ENCODE measurements at places on chromosomes 5 and 9. TPM values are rescaled to one million over a fixed set of nuclear protein-coding genes. Genes with fewer than 3 reads are reported as not detected.
A peak's percentile ranks its signal among the peaks of the same experiment; 100 is the strongest.

DNA sequence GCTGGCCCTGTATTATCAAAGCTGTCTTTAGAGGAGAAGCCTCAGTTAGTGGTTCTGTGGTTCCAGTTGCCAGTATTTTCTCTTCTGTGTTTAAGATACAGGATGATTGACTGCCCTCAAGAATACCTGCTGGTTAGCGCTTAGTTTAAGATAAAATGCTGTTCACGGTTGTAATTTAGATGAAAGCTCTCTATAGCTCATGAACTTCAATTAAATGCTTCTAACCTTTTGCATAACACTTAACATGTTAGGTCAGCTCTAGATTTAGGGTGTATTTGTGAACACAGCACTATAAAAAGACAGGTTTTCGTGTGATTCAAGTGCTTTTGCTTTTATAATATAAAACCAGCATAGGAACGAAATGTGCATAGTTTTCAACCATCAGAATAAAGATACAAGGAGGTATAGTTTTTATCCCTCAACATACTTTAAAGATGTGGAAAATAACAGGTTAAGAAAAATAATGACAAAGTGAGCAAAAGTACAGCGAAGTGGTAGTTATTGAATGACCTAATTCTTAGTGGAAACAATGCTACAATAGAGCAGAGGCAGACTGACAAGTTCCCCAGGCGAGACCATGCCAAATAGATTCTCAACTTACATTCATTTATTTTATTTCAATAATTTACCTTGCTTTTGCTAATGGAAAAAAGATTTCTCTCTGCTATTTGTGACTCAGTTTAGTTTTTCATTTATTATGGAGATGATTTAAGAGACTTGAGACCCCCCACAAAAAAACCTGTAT lies 602.6 kb upstream of the DMAC1 start:
- H3K27ac ChIP-seq, result no peak overlapping the region
- no peak overlapping the region for H3K4me3 ChIP-seq

The IL5 gene
- total RNA-seq, result not detected

The WHRN gene
- 0.88 TPM for total RNA-seq

- H3K4me3 ChIP-seq, result no peak overlapping the region
- no peaks in the 10 kb centered on the region for H3K36me3 ChIP-seq
- H3K4me1 ChIP-seq, result no peaks in the 10 kb centered on the region
- H3K27me3 ChIP-seq, result no peaks in the 10 kb centered on the region
These were observed 164.2 kb upstream of the PUM3 start for GRCh38 chr9:3008091-3008490.

GRCh38 chr5:36692791-36693763 lies 86.7 kb downstream of the SLC1A3 start:
- peak overlapping the region; percentile 83 for H3K27ac ChIP-seq
- H3K4me1 ChIP-seq, result peaks cover 46% of the 10 kb centered on the region
- peak; percentile 78 for DNase-seq
- no peaks in the 10 kb centered on the region for H3K36me3 ChIP-seq
- no peaks in the 10 kb centered on the region for H3K27me3 ChIP-seq

The CCDC171 gene
- total RNA-seq, result 2.4 TPM

GRCh38 chr9:108234811-108235210 lies 621.0 kb downstream of the ACTL7B start:
- H3K4me1 ChIP-seq, result no peaks in the 10 kb centered on the region
- DNase-seq, result no peak
- H3K27ac ChIP-seq, result no peak overlapping the region
- no peaks in the 10 kb centered on the region for H3K36me3 ChIP-seq
- no peaks in the 10 kb centered on the region for H3K27me3 ChIP-seq
- no peak overlapping the region for H3K4me3 ChIP-seq

- H3K4me1 ChIP-seq, result no peaks in the 10 kb centered on the region
- H3K27ac ChIP-seq, result no peak overlapping the region
- H3K27me3 ChIP-seq, result peaks cover 15% of the 10 kb centered on the region
- H3K4me3 ChIP-seq, result no peak overlapping the region
- H3K36me3 ChIP-seq, result no peaks in the 10 kb centered on the region
These were observed 14.2 kb downstream of the PRRT1B start for GRCh38 chr9:131559421-131560000.

DNA sequence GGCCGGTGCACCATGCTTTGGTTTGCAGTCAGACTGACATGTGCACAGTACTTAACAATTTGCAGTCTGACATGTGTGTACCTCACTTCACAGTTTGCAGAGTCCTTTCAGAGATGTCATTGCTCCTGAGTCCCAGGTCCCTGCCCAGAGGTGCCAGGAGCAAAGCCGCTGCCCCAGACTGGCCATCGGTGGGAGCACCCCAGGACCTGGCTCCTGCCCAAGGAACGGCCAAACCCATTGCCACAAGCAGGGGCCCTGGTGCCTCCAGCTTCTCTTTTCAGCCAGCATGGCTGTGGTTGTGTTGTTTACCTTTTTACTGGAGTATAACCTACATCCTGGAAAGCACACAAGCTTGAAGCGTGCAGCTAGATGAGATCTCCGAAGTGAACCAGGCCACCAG lies 28.6 kb downstream of the RASGEF1C start:
- H3K4me3 ChIP-seq, result no peak overlapping the region
- no peak for DNase-seq
- no peaks in the 10 kb centered on the region for H3K36me3 ChIP-seq

DNA sequence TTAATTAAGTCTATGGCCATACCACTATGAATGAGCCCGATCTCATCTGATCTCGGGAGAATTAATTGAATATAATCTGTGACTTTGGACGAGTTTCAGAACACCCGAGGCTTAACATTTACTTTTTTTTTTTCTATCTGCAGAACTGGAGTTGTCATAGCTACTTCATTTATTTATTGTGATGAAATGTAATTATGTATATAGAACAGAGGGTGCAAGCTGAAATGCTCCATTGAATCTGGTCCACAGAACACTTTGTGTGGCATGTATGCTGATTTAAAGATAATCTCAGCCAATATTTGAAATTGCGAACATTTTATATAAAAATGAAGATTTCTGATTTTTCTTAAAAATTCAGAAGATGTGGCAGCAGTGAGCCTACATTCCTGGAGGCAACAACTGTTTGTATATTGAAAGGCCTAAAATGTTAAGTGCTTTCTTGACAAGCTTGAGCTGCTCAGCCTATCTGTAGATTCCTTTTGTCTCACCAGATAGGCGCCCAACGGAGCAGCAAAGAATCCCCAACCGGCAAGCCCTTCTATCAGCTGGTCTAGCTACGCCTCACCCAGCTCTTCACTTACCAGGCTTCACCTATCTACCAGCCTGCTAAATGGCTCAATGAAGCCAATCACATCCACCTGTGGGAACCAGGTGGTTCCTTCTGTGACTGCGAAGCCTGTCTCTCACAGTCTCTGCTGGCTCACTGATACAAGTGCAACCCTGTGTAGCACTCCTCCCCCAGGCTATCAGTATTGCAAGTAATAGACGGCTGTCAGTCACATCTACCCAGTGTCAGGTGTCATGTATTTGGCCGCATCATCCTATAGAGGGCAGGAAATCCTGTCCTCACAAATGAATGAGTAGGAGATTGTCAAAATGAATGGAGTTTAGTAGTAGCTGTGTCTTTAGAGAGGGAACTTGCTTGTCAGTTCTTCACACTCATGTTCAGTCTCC lies 170.6 kb upstream of the MRPS30 start:
- no peaks in the 10 kb centered on the region for H3K4me1 ChIP-seq
- no peak for DNase-seq
- no peak overlapping the region for H3K27ac ChIP-seq
- no peaks in the 10 kb centered on the region for H3K27me3 ChIP-seq
- no peaks in the 10 kb centered on the region for H3K36me3 ChIP-seq

DNA sequence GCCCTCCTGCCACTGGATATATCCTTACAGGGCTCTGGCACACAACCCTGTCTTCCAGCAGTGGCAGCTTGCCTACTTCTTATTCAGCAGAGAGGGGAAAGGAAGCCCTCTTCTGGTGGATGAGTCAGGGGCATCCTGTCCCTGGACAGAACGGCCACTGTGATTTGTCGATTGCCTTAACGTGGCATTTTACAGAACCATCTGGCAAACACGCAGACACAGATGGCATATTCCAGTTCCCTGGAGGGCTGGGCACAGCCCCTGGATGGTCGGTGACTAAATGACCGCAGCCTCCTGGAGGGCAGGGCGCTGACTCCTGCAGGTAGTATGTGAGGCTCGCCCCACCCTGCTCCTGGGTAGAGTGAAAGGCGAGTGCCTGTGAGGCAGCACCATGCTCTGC lies 62.1 kb downstream of the DCP2 start:
- no peaks in the 10 kb centered on the region for H3K27me3 ChIP-seq
- H3K27ac ChIP-seq, result no peak overlapping the region
- no peak for DNase-seq
- no peaks in the 10 kb centered on the region for H3K4me1 ChIP-seq
- peaks cover 62% of the 10 kb centered on the region for H3K36me3 ChIP-seq

DNA sequence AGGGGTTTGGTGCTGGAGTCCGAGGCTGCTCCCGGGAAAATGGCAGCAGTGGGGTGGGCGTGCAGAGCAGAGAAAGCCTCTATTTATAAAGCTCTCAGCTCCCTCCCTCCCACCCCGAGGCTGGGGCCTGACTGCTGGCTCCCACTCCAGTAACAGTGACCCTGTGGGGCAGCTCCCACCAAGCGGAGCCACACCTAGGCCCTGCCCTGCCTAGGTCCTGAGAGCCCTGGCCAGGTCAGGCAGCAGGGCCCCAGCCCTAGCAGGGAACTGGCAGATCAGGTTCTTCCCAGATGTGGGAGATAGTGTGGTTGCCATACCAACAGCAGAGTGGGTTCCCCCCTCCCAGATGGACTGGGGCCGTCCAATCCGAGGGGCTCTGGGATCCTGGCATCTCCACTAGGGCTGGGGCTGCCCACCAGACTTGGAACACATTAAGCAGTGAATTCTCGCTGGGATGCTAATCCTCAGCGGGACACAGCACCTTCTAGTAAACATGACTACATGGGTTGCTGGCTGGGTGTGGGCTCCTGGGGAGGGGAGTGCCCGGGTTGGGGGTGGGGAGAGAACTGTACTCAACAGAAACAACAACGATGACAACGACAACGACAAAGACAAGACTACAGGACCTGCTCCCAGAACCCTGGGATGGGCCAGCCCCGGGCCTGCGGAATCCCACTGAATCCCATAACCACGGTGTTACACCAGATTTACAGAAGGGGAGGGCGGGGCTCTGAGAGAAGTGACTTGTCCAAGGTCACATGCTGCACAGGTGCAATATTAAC lies 1.5 kb downstream of the SH3GLB2 start:
- no peaks in the 10 kb centered on the region for H3K36me3 ChIP-seq
- peak overlapping the region; percentile 81 for H3K27ac ChIP-seq
- H3K4me1 ChIP-seq, result peaks cover 25% of the 10 kb centered on the region

The TMEM171 gene
- total RNA-seq, result not detected

- DNase-seq, result no peak
- H3K4me3 ChIP-seq, result no peak overlapping the region
- H3K36me3 ChIP-seq, result no peaks in the 10 kb centered on the region
- H3K4me1 ChIP-seq, result no peaks in the 10 kb centered on the region
- H3K27me3 ChIP-seq, result peaks cover 8% of the 10 kb centered on the region
These were observed 84.7 kb upstream of the IRX2 start for GRCh38 chr5:2836133-2836532.

The AGTPBP1 gene
- 45.0 TPM for total RNA-seq

The C5orf52 gene
- total RNA-seq, result not detected

DNA sequence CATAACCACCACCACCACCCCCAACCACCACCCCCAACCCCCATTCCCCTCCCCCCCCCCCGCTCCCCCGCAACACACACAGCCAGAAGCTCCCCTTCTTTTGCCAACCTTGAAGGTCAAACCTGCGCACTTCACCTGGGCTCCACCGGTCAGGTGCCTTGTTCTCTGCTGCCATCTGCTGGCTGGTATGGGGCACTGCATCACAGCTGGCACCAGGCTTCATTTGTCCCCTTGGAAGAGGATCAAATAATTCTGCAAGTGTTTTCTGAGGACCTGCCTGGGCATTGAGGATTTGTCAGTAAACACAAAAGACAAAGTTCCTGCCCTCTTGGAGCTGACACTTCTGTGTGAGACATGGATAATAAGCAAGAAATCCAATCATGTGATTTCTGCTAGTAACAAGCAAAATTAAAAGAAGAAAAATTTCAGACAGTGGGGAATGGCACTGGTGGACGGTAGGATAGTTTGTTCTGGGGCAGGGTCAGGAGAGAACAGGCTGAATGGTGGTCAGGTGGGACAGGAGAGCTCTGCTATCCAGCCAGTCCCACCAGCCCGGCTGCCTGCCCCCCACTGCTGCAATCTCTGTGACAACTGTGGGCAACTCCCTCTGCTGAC lies 55.6 kb upstream of the LMX1B start:
- no peak overlapping the region for H3K4me3 ChIP-seq
- H3K27ac ChIP-seq, result no peak overlapping the region
- H3K36me3 ChIP-seq, result no peaks in the 10 kb centered on the region
- peaks cover 14% of the 10 kb centered on the region for H3K27me3 ChIP-seq
- H3K4me1 ChIP-seq, result no peaks in the 10 kb centered on the region
- peak; percentile 49 for DNase-seq

DNA sequence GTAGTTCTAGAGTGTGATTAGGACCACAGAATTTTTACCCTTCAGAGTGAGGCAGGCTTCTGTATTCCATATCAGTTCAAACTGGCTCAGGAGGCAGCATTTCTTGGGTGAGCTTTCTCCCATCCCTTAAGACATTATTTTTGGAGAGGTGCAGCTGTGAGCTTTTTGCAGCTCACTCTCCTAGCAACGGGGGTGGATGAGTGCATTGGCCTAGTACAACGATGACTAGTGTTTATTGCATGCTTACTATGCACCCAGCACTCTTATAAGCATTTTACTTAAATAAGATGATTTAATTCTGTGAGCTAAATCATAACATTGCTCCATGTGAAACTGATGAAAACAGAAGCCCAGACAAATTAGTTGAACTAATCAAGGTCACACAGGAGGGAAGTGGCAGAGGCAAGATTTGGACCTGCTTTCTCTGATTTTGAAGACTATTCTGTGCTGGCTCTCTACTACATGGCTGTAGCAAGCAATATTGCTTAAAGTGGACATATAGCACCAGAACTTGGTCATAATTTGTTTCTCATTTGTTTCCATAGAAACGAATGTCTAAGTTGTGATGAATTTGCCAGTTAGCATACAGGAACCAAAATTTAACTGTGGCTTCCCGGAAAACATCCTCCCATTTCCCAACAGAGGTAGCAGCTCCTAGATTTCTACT lies 372.1 kb upstream of the RIOK2 start:
- H3K27me3 ChIP-seq, result no peaks in the 10 kb centered on the region
- no peak overlapping the region for H3K4me3 ChIP-seq
- H3K4me1 ChIP-seq, result no peaks in the 10 kb centered on the region
- no peak for DNase-seq
- no peaks in the 10 kb centered on the region for H3K36me3 ChIP-seq
